CD8-positive, alpha-beta T cell (primary cell): ENCODE measurements at places on chromosomes 11 and 22. TPM values are rescaled to one million over a fixed set of nuclear protein-coding genes. Genes with fewer than 3 reads are reported as not detected.

- no peak for DNase-seq
Measured at GRCh38 chr11:45042560-45042959, 91.9 kb upstream of the TP53I11 start.

DNA sequence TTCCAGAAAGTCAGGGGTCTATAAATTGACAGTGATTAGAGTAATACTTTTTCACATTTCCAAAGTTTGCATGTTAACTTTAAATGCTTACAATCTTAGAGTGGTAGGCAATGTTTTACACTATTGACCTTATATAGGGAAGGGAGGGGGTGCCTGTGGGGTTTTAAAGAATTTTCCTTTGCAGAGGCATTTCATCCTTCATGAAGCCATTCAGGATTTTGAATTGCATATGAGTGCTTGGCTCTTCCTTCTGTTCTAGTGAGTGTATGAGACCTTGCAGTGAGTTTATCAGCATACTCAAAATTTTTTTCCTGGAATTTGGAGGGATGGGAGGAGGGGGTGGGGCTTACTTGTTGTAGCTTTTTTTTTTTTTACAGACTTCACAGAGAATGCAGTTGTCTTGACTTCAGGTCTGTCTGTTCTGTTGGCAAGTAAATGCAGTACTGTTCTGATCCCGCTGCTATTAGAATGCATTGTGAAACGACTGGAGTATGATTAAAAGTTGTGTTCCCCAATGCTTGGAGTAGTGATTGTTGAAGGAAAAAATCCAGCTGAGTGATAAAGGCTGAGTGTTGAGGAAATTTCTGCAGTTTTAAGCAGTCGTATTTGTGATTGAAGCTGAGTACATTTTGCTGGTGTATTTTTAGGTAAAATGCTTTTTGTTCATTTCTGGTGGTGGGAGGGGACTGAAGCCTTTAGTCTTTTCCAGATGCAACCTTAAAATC lies 5.3 kb downstream of the MALAT1 start:
- no peak for DNase-seq

- DNase-seq, result no peak
Measured at GRCh38 chr11:110973401-110973980, 261.3 kb upstream of the ARHGAP20 start.

DNA sequence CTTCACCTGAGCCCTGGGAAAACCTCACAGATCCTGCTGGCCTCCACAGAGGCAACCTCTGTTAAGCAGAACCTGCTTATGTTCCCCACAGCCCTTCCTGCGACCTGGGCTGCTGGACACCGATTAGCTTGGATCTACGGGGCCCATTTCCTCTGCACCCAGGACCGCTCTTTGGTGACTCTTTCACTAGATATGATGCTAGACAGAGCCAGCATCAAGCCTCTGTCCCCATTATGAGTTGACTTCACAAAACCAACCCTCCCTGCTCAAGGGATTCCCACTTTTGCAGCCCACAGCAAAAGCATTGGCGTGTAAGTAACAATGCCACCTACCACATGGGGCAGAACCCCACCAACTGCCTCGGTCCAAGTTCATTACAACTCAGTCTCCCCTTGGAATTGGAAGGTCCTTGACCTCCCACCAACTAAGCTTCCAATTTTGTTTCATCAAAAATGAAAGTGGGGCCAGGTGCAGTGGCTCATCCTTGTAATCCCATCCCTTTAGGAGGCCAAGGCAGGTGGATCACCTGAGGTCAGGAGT lies 15.2 kb upstream of the TMPRSS4 start:
- no peak for DNase-seq

SCGB1D2 gene
- total RNA-seq, result not detected

LMO2 gene
- not detected for total RNA-seq
